Transverse colon (tissue), 4 donors: ENCODE measurements at places on chromosomes 3 and 15. TPM values are rescaled to one million over a fixed set of nuclear protein-coding genes. Genes with fewer than 3 reads are reported as not detected.

DNA sequence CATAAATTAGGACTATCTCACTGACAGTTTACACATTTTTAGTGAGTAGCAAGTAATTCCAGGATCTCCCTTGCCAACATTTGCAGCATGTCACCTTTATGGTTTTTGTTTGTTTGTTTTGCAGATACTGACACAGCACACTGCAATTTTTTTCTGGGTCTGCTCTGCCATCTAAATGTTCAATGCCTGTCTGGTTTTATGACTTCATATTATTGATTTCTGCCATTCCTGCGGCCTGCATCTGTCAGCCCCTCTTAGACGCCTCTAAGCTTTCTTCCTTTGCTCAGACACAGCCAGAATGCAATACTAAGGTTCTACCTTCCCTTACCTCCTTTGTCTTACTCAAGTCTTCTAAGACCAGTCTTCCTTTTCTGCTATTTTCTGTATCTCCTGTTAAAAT lies 321.2 kb upstream of the AZI2 start:
- H3K36me3 ChIP-seq: no peaks in the 10 kb centered on the region
- H3K4me3 ChIP-seq: no peak overlapping the region
- H3K4me1 ChIP-seq: no peaks in the 10 kb centered on the region
- H3K27ac ChIP-seq: no peak overlapping the region
- no peaks in the 10 kb centered on the region for H3K27me3 ChIP-seq

DNA sequence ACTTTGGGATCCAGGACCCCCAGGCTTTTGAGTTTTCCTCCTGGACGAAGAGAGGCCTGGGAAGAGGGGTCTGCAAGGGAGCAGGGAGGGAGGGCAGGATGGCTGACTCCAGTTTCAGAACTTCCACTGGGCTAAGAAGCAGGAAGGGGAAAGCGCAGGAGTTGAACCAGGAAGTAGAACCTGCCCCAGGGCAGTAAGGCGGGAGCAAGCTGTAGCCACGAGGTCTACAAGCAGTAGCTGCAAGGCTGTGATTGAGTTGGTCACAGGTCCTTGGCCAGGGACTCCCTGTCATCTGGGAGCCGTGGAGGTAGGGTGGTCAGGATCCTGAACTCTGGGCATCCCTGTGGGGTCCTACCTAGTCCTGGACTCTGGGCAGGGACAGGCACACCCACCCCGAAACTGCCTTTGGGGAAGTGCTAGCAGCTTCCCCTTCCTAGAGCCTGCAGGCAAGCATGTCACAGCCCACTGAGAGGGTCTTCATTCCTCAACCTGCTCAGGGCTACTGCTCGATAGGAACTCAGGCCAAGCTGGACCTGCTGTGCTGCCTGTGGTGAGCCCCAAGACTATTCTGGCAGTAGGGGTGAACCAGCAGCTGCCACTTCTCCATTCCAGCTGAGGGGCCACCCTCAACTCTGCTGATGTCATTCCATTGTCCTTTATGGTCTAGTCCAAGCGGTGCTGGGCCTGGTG lies 5.8 kb upstream of the GNAI2 start:
- H3K36me3 ChIP-seq: no peaks in the 10 kb centered on the region
- no peak overlapping the region for H3K4me3 ChIP-seq
- DNase-seq: no peak
- peaks cover 26% of the 10 kb centered on the region for H3K4me1 ChIP-seq
- peaks cover 3% of the 10 kb centered on the region for H3K27me3 ChIP-seq
- peak overlapping the region; percentile 15 for H3K27ac ChIP-seq

DNA sequence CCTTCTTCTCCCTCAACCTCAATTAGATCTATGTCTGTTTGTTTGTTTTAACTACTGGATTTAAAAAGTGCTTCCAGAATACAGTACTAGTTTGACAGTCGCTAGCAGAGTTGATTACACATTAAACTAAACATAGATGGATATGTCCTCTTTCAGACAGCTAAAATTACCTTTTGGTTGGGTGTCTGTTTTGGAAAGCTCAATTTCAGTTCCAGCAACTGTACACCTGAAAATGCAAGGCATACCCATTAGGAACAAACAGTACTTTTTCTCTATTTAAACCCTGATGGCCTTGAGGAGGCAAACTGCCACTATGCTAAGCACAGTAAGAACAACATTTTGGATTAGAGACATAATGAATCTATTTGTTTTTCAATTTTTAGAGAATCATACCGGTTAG lies 234.4 kb downstream of the UNC13C start:
- H3K27me3 ChIP-seq: no peaks in the 10 kb centered on the region
- H3K4me3 ChIP-seq: no peak overlapping the region
- no peak for DNase-seq
- no peaks in the 10 kb centered on the region for H3K4me1 ChIP-seq

DNA sequence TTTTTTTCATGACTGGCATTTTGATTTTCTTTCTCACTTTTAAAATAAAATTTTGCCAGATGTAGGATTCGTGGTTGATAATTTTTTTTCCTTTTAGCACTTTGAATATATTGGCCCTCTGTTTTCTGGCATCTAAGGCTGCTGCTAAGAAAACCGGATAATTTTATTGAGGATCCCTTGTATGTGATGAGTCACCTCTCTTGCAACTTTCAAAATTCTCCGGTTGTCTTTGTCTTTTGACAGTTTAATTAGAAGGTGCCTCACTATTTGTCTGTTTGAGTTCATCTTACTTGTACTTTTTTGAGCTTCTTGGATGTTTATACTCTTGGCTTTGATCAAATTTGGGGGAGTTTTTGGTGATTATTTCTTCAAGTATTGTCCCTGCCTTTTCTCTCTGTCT lies 349.7 kb downstream of the LPP start:
- H3K27ac ChIP-seq: no peak overlapping the region
- H3K4me3 ChIP-seq: no peak overlapping the region
- no peaks in the 10 kb centered on the region for H3K4me1 ChIP-seq
- no peaks in the 10 kb centered on the region for H3K36me3 ChIP-seq

- DNase-seq: no peak
- H3K27ac ChIP-seq: no peak overlapping the region
- no peaks in the 10 kb centered on the region for H3K36me3 ChIP-seq
- H3K4me3 ChIP-seq: no peak overlapping the region
- no peaks in the 10 kb centered on the region for H3K4me1 ChIP-seq
These were observed 243.6 kb upstream of the SLITRK3 start for GRCh38 chr3:165439765-165440164.

DNA sequence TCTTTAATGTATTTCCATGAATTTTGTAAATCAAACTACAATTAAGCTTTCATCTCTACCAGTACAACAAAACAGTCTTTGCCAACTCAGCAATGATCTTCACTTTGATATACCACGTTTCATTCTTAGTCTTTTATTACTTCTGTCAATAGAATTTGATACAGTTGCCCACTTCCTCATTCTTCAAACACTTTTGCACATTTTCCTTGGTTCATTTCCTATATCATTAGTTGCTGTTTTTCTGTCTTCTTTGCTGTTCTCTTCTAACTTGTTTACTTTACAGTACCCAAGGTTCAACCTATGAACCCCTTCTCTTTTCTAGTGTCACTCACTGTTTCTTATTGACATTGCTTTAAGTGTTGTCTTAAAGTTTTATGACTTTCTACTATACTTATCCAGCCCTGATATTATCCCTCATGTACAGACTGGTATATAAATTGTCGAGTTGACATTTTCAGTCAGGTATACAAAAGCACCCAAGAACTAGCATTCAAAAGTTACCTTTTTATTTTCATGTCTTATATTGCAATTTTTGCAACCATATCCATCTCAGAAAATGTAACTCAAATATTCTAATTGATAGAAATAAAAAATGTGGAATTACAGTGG lies 903.1 kb downstream of the NSUN3 start:
- no peaks in the 10 kb centered on the region for H3K4me1 ChIP-seq
- no peak for DNase-seq
- no peak overlapping the region for H3K27ac ChIP-seq
- no peak overlapping the region for H3K4me3 ChIP-seq
- H3K36me3 ChIP-seq: no peaks in the 10 kb centered on the region

GRCh38 chr3:115861166-115861733 lies 237.9 kb downstream of the GAP43 start:
- H3K4me3 ChIP-seq: no peak overlapping the region
- no peaks in the 10 kb centered on the region for H3K36me3 ChIP-seq
- no peak overlapping the region for H3K27ac ChIP-seq
- no peak for DNase-seq
- no peaks in the 10 kb centered on the region for H3K4me1 ChIP-seq
- H3K27me3 ChIP-seq: no peaks in the 10 kb centered on the region

GRCh38 chr3:109330405-109330804 lies 6.9 kb downstream of the DPPA4 start:
- no peak overlapping the region for H3K27ac ChIP-seq
- H3K4me3 ChIP-seq: no peak overlapping the region
- H3K36me3 ChIP-seq: no peaks in the 10 kb centered on the region
- DNase-seq: no peak

GRCh38 chr15:36832774-36833463 lies 253.5 kb downstream of the CDIN1 start:
- H3K4me1 ChIP-seq: no peaks in the 10 kb centered on the region
- no peak overlapping the region for H3K4me3 ChIP-seq
- no peak overlapping the region for H3K27ac ChIP-seq
- no peak for DNase-seq
- H3K27me3 ChIP-seq: no peaks in the 10 kb centered on the region

DNA sequence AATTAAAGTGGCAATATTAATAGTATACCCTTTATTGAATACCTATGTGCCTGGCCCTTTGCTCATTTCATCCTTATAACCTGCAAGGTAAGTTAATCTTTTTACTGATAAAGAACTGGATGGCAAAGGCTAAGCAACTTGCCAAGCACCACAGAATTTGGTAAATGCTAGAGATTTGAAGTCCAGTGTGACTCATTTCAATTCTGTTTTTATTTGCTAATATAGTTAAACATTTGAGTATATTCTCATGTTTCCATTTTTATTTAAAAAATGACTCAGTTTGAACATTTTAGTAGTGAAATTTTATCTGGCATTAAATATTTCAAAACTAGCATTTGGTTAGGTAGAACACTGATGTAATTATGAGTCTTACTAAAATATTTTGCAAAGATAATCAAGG lies 11.3 kb downstream of the PFN2 start:
- H3K4me3 ChIP-seq: no peak overlapping the region
- no peaks in the 10 kb centered on the region for H3K27me3 ChIP-seq
- H3K27ac ChIP-seq: no peak overlapping the region
- H3K36me3 ChIP-seq: no peaks in the 10 kb centered on the region

DNA sequence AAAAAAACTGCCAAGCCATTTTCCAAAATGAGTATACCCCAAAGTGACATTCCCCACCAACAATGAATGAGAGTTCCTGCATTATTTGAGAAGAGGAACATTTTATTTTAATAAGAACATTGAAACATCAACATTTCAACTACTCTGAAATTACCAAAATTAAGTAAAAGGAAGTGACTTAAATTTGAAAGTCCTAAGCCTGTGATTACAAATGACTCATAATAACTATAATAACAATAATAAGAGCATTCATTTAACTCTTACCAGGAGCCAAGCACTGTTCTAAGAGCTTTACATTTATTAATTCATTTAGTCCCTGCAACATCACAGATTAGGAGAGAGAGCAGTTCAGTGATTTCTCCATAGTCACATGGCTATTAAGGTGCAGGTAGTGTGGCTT lies 32.4 kb downstream of the LRRC28 start:
- no peaks in the 10 kb centered on the region for H3K4me1 ChIP-seq
- no peaks in the 10 kb centered on the region for H3K27me3 ChIP-seq
- H3K27ac ChIP-seq: no peak overlapping the region
- no peak for DNase-seq

DNA sequence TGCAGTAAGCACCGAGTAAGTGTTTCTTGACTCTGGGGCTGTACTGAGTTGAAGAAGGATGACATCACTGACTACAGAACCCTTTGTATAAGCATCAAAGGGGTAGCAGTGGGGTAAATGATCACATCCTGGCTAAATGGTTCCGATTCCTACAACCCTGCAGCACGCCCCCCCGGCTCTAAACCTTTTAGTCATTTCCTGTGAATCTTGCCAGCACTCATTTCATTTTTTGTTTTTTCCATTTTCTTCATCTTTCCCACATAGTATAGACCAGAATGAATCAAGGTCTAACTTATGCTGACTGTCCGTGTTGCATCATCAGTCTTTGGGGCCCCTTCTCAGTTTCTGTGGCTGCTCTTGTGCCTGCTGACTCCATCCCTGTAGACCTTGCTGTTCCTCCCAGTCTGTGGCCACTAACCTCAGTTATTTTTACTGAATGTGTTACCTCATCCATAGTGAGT lies 383.1 kb upstream of the TPRG1 start:
- H3K27me3 ChIP-seq: no peaks in the 10 kb centered on the region
- no peaks in the 10 kb centered on the region for H3K36me3 ChIP-seq
- no peak overlapping the region for H3K4me3 ChIP-seq
- no peak overlapping the region for H3K27ac ChIP-seq

GRK7 gene
- not detected for total RNA-seq
